Progenitor cell of endocrine pancreas (in vitro differentiated cells): ENCODE measurements at places on chromosomes 6 and 20. TPM values are rescaled to one million over a fixed set of nuclear protein-coding genes. Genes with fewer than 3 reads are reported as not detected.

- no peak for DNase-seq
- H3K27ac ChIP-seq, result no peak overlapping the region
- H3K4me3 ChIP-seq, result no peak overlapping the region
- H3K36me3 ChIP-seq, result no peaks in the 10 kb centered on the region
- H3K27me3 ChIP-seq, result no peaks in the 10 kb centered on the region
Observed at GRCh38 chr20:20261159-20261558, 106.7 kb upstream of the INSM1 start.

- no peak overlapping the region for H3K27ac ChIP-seq
- peaks cover 4% of the 10 kb centered on the region for H3K4me1 ChIP-seq
- no peak for DNase-seq
- no peaks in the 10 kb centered on the region for H3K36me3 ChIP-seq
- H3K27me3 ChIP-seq, result peaks cover 3% of the 10 kb centered on the region
- no peak overlapping the region for H3K4me3 ChIP-seq
Observed at GRCh38 chr6:10276106-10276505, 138.8 kb downstream of the TFAP2A start.

- H3K36me3 ChIP-seq, result peaks cover 8% of the 10 kb centered on the region
- no peaks in the 10 kb centered on the region for H3K27me3 ChIP-seq
- H3K4me3 ChIP-seq, result peak overlapping the region; percentile 87
- H3K4me1 ChIP-seq, result peaks cover 14% of the 10 kb centered on the region
- DNase-seq, result no peak
- peak overlapping the region; percentile 87 for H3K27ac ChIP-seq
Observed at GRCh38 chr20:23636182-23636907, 1.4 kb downstream of the CST3 start.

DNA sequence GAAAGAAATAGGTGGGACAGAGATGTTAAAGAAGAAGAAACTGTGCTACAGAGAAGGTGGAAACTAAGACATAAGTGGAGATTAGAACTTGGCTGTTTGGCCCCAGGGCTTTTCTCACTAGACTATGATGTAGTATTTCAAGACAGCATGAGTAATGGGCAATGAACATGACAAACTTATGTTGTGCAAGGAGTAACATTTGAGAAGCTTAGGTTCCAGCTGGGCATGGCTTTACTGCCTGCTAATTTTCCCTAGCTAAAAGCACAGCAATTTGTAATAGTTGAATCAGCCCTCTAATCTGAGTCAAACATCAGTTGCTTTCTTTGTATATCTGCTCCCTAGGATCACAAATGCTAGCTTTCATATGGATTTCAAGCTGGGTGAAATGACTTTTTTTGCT, 294.3 kb upstream of the BMP2 start:
- no peak for DNase-seq
- no peaks in the 10 kb centered on the region for H3K27me3 ChIP-seq
- no peaks in the 10 kb centered on the region for H3K4me1 ChIP-seq
- no peak overlapping the region for H3K27ac ChIP-seq
- H3K36me3 ChIP-seq, result no peaks in the 10 kb centered on the region

DNA sequence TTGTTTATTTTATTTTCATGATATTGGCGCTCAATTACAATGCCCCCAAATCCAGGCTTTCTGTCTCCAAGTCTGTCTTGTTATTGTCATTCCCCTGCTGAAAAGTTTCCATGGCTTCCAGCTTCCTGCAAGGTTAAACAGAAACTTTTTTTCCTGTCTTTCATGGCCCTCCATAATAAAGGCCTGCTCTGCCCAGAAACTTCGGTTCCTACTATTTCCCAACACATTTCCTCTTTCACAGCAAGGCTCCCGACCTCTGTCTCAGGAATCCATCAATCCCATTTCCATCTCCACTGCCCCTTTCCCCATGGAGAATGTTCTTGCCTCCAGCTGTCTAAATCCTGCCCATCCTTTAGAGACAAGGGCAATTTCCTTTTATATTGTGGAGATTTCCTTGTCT, 365.2 kb upstream of the JARID2 start:
- H3K27ac ChIP-seq, result no peak overlapping the region
- H3K27me3 ChIP-seq, result peaks cover 3% of the 10 kb centered on the region
- DNase-seq, result no peak
- peaks cover 12% of the 10 kb centered on the region for H3K4me1 ChIP-seq

DNA sequence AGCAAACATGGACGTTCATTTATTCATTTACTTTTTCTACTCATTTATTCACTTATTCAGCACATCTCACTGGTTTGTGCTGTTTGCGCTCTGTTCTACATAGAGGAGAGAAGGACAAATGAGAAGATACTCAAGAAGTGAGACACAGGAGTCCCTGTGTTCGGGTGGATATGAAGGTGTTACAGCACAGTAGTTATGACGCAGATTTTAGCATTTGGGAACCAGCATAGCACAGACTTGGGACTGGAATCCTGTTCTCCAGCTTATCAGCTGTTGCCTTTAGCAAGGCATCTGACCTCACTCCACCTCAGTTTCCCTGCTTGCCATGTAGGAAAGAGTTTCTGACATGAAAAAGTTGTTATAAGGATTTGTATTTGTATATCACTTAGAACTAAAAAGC, 430.1 kb downstream of the MAFB start:
- H3K27me3 ChIP-seq, result peaks cover 9% of the 10 kb centered on the region
- H3K4me3 ChIP-seq, result no peak overlapping the region
- H3K36me3 ChIP-seq, result no peaks in the 10 kb centered on the region
- no peak for DNase-seq

GRCh38 chr6:105603788-105604586, 201.1 kb upstream of the PREP start:
- H3K27ac ChIP-seq, result no peak overlapping the region
- no peak for DNase-seq
- H3K36me3 ChIP-seq, result no peaks in the 10 kb centered on the region
- H3K27me3 ChIP-seq, result no peaks in the 10 kb centered on the region
- H3K4me3 ChIP-seq, result no peak overlapping the region

- H3K4me1 ChIP-seq, result peaks cover 2% of the 10 kb centered on the region
- H3K4me3 ChIP-seq, result no peak overlapping the region
- no peak overlapping the region for H3K27ac ChIP-seq
- H3K27me3 ChIP-seq, result peaks cover 10% of the 10 kb centered on the region
Observed at GRCh38 chr6:3540253-3540820, 83.5 kb upstream of the SLC22A23 start.

DNA sequence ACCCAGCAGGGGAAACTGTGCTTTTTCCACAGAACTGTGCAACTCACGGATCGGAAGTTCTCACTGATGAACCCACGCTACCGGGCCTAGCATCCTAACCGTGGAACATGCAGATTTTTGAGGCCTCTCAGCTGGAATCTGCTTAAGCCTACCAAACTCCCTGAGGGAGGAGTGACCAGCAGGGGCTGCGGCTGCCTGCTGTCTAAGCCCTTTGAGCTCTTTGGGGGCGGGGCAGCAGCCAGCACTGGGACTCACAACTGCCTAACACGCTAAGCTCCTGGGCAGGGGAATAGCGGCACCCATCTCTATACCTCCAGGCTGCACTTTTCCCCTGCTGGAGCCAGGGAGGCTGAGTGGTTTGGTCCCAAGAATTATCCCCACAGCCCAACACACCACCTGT, 20.4 kb upstream of the METTL24 start:
- H3K4me3 ChIP-seq, result no peak overlapping the region
- no peak for DNase-seq
- H3K36me3 ChIP-seq, result no peaks in the 10 kb centered on the region
- no peaks in the 10 kb centered on the region for H3K27me3 ChIP-seq

GRCh38 chr20:25285091-25285647, 37.3 kb downstream of the PYGB start:
- peaks cover 19% of the 10 kb centered on the region for H3K36me3 ChIP-seq
- DNase-seq, result no peak
- no peak overlapping the region for H3K27ac ChIP-seq
- H3K27me3 ChIP-seq, result no peaks in the 10 kb centered on the region
- no peak overlapping the region for H3K4me3 ChIP-seq

GRCh38 chr20:39282619-39283092, 320.5 kb downstream of the DHX35 start:
- DNase-seq, result no peak
- H3K36me3 ChIP-seq, result peaks cover 2% of the 10 kb centered on the region

DNA sequence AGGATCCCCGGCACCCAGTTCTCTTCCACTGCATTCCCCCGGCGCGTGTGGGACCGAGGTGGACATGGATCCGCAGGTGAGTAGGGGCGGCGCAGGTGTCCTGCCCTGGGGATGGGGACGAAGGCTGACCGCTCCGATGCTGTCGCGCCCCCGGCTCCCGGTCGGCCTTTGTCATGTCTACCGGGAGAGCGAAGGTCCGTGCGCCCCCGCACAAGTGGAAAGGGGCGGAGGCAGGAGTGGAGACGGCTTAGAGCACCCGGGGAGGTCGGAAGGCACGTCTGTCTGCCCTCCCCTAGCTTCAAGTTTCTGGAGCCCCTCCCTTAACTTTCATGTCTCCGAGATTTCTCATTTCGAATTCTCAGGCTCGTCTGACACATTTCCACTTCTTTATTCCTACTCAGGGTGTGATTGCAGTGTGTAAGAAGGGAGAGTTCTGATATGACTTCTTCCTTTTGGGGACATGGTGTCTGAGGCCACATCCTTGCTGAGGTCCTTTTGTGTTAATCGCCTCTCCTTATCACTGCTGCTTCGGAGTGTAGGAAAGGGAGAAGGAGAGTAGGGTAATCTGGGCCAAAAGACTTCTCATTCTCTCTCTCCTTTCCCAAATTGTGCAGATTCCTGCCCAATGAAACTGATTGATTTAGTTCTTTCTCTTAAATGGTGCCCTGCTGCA, 435 bp downstream of the KIFC1 start:
- peaks cover 1% of the 10 kb centered on the region for H3K36me3 ChIP-seq
- DNase-seq, result no peak
- H3K27ac ChIP-seq, result peak overlapping the region; percentile 95

DNA sequence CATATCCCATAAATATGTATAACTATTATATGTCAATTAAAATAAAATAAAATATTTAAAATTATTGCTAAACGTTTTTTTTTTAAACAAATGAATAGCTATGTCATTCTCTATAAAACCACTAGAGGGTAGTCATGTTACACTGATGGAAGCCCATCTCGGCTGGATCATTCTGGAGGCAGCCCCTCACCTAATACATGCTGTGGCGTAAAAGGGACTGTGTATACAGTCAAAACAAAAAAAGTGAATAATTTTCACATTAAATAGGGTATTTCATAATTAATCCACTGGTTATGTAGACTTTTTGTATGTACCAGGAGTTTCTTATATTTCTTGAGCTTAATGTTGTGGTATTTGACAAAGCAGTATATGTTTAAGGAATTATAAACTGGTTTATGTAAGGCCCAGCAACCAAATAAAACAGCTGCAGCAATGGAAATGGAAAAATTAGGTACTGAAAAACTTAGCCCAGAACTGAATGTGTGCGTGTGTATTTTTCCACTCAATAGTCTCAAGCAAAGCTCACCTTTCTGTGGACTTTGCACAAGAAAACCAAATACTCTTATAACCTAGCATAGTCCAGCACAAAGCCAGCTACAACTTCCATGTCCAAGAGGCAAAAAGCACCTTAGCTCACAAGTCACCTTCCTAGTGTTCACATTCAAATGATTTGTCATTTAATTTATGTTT, 81.7 kb downstream of the COL9A1 start:
- no peaks in the 10 kb centered on the region for H3K36me3 ChIP-seq
- no peaks in the 10 kb centered on the region for H3K27me3 ChIP-seq

- H3K27ac ChIP-seq, result no peak overlapping the region
- no peak overlapping the region for H3K4me3 ChIP-seq
- peaks cover 29% of the 10 kb centered on the region for H3K27me3 ChIP-seq
- no peak for DNase-seq
- no peaks in the 10 kb centered on the region for H3K36me3 ChIP-seq
Observed at GRCh38 chr20:872855-873520, 39.5 kb downstream of the FAM110A start.

DNA sequence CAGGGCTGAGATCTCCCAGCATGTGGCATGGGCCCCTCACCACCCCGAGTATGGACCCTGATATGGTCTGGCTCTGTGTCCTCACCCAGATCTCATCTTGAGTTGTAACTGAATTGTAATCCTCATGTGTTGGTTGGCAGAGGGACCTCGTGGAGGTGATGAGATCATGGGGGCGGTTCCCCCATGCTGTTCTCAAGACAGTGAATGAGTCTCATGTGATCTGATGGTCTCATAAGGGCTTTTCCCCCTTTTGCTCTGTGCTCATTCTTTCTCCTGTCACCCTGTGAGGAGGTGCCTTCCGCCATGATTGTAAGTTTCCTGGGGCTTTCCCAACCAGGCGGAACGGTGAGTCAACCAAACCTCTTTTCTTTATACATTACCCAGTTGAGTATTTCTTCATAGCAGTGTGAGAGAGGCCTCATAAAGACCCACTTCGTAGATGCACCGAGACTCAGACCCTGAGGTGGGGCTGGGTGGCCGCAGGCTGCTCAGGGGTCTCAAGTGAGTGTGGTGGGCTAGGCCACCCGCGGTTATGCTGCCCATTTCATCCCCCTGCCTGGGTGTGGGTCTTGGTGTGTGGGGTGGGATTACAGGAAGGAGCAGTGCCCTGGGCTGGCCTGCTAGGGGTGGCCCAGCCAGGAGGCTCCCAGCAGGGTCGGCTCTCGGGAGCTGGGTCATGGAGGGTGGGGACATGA, 26.2 kb upstream of the GATA5 start:
- no peaks in the 10 kb centered on the region for H3K36me3 ChIP-seq
- DNase-seq, result no peak
- no peak overlapping the region for H3K4me3 ChIP-seq
- no peak overlapping the region for H3K27ac ChIP-seq
- H3K27me3 ChIP-seq, result peaks cover 24% of the 10 kb centered on the region

- no peaks in the 10 kb centered on the region for H3K36me3 ChIP-seq
- peak overlapping the region; percentile 12 for H3K27ac ChIP-seq
- H3K27me3 ChIP-seq, result peaks cover 21% of the 10 kb centered on the region
- H3K4me3 ChIP-seq, result no peak overlapping the region
- no peak for DNase-seq
- peaks cover 42% of the 10 kb centered on the region for H3K4me1 ChIP-seq
Observed at GRCh38 chr20:59359906-59360725, 59.7 kb downstream of the EDN3 start.

Gene DDO
- total RNA-seq, result not detected in 2 replicates

Gene GPR6
- not detected in 2 replicates for total RNA-seq

Gene RAET1L
- total RNA-seq, result not detected in 2 replicates

Gene GGTLC1
- total RNA-seq, result not detected in 2 replicates

Gene TUBB2B
- total RNA-seq, result 268 and 276 TPM in 2 replicates

Gene GNAS-AS1
- 4.3 and 4.4 TPM in 2 replicates for total RNA-seq

Gene TSPO2
- not detected in 2 replicates for total RNA-seq

Gene MOG
- not detected in 2 replicates for total RNA-seq

Gene MC3R
- not detected in 2 replicates for total RNA-seq

Gene PTGIS
- total RNA-seq, result 18.4 and 19.3 TPM in 2 replicates

Gene MEP1A
- 2.6 and 4.1 TPM in 2 replicates for total RNA-seq

Gene FAM209B
- not detected in 2 replicates for total RNA-seq

Gene CCN6
- not detected in 2 replicates for total RNA-seq

Gene RFX6
- total RNA-seq, result 28.7 and 34.2 TPM in 2 replicates

Gene CNBD2
- total RNA-seq, result 3.6 and 4.0 TPM in 2 replicates

Gene KCNQ5
- 0.53 and 1.0 TPM in 2 replicates for total RNA-seq

Gene ULBP1
- 0.60 and 0.64 TPM in 2 replicates for total RNA-seq

Gene CNKSR3
- 17.3 and 20.3 TPM in 2 replicates for total RNA-seq
